ENCODE measurements at places on chromosomes 12 and 14.

DNA sequence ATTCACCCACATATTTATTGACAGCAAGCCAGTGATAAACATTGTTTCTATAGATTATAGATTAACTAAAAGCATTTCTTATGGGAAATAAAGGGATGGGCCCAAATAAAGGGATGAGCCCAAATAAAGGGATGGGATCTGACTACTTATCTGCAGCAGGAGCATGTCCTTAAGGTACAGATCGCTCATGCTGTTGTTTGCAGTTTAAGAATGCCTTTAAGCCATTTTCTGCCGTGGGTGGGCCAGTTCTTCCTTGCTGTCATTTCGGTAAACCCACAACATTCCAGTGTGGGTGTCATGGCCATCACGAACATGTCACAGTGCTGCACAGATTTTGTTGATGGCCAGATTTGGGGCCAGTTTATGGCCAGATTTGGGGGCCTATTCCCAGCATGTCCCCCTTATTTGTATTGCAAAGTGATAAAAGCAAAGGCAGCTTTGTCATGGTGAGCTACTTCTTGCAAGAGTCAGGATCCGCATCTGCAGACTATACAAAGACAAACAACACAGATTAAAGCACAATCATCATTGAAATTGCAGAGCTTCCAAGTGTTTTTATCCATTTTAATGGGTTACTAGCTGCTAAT lies 700.7 kb downstream of the LRFN5 start:
- no peak for DNase-seq

DNA sequence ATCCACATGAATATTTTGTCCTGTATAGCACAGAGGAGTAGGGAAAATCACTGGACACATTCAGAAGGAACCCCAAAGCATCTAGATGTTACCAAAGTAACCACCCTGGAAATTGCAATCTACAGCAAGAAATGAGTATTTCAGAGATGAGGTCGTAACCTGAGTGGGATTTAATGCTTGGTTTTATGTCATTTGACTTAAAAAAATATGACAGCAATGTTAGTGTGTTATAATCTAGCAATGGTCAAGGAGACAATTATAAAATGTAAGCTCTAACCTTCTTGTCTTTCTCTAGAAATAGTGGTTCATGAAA lies 256.6 kb downstream of the NAV3 start:
- DNase-seq: no peak

GRCh38 chr12:54870617-54871016 lies 16.3 kb downstream of the MUCL1 start:
- no peak for DNase-seq

DNA sequence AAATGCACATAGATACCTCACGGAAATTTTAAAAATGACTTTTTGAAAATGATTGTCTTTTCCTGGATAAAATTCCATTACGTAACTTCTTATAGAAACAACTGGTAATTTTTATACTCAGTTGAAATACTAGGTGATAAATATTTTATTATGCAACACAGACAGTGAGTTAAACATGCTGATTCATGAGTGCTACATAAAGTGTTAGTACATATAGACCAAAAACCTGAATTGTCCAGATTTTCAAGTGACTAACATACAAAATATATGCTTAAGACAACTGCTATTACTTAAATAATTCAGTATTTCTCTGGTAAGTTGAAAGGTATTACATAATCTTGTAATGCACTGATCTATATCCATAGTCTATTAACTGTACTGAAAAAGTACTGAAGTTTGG lies 11.9 kb downstream of the PTPRO start:
- DNase-seq: no peak

DNA sequence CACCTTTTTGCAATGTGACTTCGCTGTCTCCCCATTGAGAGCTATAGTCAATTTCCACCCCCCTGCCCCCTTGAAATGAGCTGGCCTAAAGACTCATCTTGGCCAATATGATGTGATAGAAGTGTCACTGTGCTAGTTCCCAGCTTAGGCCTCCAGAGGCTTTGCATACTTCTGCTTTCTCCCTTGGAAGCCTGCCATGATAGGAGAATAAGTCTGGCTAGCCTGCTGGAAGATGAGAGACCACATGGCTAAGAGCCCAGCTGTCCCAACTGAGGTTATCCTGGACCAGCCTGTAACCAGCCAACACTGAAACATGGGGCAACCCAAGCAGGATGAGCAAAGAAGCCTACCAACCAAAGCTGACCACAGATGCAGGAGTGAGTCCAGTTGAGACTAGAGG lies 196.9 kb downstream of the GRIN2B start:
- DNase-seq: no peak

GRCh38 chr12:89893972-89894706 lies 185.5 kb upstream of the ATP2B1 start:
- DNase-seq: no peak

GRCh38 chr12:7612851-7613250 lies 52.9 kb downstream of the APOBEC1 start:
- no peak for DNase-seq

DNA sequence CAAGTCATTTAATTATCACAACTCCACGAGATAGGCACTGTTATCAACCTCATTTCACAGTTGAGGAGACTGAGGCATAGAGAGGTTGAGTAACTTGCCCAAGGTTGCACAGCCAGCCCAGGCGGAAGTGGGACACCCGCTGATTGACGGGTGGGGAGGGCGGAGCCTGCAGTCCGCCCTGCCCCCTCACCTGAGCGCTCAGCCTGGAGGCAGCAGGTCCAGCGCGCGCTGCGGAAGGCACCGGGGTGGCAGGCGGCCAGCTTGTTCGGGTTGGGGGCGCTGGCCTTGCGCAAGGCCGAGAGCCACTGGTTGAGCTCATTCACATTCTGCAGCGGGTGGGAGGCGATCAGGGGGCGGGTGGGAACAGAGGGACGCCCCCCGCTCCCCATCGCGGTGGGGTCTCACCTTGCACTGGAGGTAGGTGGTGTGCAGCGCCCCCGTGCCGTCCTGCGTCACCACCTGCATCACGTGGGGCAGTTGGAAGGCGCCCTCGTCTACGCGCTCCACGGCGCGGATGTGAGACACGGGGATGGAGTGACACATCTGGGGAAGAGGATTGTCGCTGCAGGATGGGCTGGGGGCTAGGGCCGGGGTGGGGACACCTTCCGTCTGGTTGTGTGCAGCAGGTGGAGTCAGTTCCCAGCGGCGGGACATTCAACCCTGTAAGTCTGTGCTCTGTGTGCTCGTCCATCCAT lies 31.7 kb downstream of the RASAL1 start:
- peak; percentile 43 for DNase-seq

- no peak for DNase-seq
Measured at GRCh38 chr14:74360163-74360562, 11.9 kb downstream of the VRTN start.
